GM23338 (cell line): ENCODE measurements at places on chromosomes 11 and 22. TPM values are rescaled to one million over a fixed set of nuclear protein-coding genes. Genes with fewer than 3 reads are reported as not detected.

DNA sequence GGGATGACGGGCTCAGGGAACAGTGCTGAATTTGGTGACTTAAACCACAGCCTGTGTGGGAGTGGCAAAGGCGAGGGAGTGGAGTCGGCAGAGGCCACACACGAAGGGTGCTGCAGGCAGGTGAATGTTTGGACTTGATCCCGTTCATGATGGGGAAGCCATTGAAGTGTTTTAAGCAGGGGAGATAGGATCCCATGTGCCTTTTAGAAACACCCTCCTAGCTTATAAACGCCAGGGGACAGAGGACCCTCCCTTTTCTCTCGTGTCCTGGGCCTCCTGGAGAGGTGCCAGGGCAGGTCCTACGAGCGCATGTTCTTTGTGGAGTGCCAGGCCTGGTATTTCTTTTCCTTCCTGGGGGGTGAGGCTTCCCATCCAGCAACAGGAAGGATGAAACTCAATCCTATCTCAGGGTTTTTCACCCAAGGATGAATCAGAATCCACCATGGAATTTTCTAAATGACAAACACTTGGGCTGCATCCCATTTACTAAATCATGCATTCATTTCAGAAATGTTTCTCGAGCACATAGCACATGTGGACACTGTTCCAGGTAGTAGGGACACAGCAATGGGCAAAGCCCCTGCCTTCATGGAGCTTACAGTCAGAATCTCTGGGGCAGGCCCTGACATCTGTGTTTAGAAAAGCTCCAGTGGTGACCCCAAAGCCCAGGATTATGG is 59.6 kb downstream of the CHRDL2 start:
- no peak for DNase-seq

DNA sequence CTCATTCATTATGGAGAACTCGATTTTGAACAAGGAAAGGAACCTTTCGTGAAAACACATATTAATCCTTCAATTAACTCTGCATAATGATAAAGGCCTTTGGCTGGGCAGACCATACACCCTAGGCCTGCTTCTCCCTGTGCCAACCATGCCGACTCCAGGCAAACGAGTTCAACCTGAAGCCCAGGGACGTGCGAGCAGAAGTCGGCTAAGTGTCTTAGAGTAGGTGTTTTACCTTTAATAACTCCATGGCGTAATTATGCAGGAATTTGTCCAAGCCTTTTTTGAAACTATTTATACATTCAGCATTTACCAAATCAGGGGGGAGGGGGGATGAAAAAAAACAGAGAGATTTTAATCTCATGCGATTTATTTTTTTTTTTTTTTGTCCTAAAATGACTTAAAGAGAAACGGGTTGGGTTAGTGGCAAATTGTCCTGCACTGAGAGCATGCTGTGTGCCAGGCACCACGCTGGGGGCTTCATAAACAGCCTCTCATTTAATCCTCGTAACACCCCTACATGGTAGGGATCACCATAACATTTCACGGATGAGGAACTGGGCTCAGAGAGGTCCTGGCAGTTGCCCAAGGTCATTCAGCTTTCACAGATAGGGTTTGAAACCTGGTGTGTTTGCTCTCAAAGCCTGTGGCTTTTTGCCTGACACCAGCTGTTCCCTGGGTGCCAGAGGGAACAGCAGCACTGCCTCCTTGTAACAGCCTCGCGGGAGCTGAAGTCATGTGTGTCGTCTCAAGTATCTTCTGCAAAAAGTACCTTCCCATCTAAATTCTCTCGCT is 423.9 kb downstream of the MN1 start:
- DNase-seq: no peak

DNA sequence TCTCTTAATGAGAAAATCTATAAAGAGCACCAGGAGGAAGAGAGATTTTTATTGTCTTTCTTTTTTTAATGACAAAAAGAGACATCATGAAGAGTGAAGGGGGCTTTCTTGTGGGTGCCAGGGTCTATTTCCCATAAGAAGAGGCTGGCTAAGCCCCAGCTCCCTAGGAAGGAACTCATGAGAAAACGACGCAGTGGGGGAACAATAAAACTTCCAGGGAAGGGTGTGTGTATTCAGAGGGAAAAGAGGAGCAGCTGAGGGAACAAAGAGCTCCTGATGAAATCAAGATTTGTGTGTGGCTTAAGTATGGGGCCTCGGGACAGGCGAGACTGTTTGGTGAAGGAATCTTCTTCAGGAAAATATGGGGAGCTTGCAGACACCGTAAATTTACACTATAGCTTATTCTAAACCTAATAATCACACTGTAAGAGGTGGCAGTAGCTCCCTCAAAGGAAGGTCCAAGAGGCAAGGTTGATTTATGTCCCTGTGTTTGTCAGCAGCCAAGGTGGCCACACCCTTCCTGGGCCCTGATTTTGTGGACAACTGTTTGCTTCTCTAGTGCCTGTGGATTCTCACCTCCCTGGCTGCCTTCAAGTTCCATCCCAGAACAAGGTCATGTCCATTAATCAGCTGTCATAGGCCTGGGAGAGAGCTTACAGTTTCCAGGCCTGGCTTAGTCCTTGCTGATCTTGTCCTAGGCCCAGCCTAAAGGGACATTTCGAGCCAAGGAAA is 615.7 kb downstream of the INSC start:
- no peak for DNase-seq

DNA sequence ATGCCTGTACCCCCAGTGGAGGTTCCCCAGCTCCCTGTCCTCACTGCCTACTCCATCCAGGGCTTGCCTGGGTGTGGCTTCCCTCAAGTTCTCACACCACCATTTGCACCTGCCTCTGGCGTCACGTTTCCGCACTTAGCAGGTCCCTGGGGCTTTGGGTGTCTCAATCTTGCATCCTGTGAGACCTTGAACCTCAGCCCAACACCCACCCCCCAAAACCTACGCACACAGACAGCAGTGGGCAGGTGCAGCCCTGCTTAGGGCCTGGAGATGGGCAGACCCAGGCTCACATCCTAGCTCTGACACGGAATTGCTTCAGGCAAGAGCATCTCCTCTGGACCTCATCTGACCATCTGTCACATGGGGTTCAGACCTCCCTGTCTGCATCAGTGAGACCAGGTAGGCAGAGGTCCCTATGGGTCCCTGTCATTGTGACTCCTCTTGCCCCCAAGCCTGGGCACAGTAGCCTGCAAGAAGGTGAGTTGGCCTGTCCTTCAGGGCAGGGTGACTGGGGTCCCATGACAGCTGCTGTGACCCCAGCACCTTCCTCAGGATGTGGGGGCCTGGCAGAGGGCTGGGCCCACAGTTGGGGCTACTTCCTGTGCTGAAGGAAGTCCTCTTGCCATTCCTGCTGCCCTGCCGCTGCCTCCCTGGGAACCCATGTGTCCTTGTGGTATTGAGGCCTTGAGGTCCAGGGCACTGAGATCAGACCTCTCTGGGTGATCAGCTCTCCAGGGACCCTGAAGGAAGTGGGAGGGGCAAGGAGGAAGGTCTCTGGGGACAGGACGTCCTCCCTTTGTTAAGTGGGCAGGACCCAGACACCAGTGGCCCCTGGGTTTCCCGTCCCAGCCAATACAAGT is 2.0 kb downstream of the SIPA1 start:
- no peak for DNase-seq

DNA sequence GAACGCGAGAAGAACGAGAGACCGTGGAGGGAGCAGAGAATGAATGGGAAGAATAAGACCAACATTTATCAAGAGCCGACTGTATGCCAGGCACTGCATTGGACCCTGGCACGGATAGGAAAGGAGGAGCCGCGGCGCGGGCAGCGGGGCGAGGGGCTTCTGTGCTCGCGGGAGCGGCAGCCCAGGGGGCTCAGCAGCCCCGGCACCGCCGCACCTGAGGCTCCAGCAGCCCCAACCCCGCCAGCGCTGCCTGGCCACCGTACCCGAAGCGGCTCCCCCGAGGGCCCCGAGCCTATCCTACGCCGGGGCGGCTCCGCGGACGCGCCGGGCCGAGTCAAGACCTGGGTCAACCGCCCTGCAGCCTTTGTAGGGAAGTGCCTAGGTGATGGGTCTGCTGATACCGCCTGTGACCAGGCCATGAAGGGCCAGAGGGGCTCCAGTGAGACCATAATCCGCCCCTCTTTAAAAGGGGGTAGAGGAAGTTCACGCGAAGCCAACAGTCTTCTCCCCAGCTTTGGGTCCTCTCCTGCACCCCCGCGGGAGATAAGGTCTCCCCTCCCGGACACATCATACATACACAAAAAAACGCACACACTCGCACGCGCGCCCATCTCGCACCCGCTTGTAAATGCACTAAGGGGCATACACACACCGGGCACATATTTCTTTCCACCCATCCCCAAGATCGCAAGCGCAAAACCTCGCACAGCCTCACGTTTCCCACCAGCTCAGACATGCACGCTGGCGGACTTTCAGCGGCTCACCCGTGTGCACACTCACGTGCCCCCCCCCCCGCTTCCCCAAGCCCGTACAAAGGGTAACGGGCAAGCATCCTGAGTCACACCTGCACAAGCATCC is 935 bp upstream of the RTN4RL2 start:
- peak; percentile 58 for DNase-seq

MMP12 gene
- total RNA-seq: not detected in 2 replicates

- no peak for DNase-seq
These were observed 5.4 kb downstream of the MYO18B start for GRCh38 chr22:25747245-25747944.

GRCh38 chr11:62142921-62143320 is 19.1 kb downstream of the INCENP start:
- DNase-seq: no peak

PYGM gene
- 3.9 and 4.4 TPM in 2 replicates for total RNA-seq

DNA sequence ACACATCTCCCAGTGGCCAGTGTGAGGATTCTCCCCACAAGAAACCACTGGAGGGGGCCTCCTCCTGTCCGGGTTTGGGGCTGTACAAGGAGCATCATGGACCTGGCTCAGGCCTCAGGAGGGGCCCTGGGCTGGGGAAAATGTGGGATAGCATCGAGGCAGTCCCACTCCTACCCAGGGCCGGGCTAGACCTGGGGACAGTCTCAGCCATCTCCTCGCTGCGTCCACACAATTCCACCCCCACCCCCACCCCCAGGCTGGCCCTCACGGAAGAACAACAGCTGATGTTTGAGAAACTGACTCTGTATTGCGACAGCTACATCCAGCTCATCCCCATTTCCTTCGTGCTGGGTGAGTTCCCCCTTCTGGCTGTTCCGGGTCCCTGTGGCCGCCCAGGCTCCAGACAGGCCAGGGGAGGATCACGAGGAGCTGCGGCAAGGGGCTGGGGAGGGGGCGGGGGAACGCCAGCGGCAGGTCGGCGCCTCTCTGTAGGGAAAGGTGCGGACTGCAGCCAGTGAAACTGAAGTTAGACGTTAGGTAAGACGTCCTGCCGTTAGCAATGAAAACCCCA is 4.8 kb downstream of the BEST1 start:
- DNase-seq: peak; percentile 79

DNA sequence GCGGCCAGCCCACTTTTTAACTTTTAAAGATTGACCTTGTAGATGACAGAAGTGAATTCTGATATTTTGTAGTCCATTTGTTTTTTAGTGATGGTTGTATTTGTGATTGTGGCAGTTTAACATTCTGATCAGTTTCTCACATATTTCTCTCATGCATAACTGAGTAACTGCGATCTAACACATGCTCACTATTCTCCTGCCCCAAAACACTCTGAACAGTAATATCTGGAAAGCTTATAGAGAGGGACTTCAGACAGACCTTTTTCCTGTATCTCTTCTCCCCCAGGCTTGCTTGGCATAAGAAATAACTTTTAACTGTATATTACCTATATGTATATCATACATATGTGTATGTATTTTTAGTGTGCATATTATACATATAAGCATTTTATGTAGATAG is 37.3 kb upstream of the MYO18B start:
- no peak for DNase-seq

DNA sequence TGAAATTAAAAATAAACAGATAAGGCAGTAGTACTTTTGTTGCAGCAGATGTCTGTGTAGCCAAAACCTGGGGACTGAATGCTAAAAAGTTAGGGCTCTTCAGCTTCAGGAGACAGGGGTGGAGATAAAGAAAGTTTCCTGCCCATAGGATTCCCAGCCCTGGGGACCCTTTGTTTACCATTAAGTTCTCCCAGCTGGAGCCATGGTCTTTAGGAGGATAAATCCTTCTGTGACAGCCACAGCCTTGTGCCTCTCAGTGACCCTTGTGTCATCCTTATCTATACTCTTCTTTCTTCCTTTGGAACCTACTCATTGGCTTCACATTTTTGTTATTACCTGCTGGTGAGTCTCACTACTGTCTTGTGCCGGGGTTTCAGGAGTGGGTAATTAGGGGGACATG is at the start of gene OR51M1:
Gene OR51M1, plus strand, starts transcription at position 237 of the 400 bp plus-strand sequence. CDS start 5,587 bp downstream, outside the sequence.
- DNase-seq: no peak

PKNOX2 gene
- total RNA-seq: 0.43 and 0.83 TPM in 2 replicates

DNA sequence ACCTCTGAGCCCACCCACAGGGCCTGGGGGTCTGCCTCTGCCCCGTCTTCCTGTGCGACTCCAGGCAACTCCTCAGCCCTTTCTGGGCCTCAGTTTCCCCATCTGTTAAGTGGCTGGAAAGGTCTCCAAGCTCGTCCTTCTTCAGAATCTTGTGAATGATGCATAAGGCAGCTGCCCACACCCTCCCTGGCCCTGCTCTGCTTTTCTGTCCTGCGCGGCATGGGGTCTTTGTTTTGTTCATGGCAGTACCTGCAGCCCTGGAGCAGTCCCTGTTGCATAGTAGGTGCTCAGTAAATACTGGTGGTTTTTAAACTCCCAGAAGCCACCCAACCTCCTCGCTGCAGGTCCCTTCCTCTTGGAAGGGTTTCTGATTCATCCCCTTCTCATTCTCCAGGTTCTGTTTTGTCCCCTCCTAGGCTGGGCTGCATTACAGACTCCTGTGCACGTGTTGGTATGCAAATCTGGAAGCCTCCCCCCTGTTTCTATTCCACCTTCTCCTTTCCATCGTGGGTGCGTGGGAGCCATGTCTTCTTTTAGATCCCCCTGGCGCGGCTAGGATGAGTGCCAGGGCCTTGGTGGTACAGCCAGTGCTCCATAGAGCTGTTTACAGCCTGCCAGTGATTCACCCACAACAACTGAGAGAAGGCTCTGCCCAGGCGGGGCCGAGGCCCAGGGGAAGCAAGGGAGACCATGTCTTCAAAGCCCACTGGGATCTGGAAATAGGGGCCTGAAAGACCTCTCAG is 19.3 kb upstream of the SYT7 start:
- peak; percentile 46 for DNase-seq

APOA5 gene
- 0.16 and 0.35 TPM in 2 replicates for total RNA-seq

KCTD14 gene
- total RNA-seq: 14.2 and 19.1 TPM in 2 replicates

DEUP1 gene
- 0.63 and 0.85 TPM in 2 replicates for total RNA-seq

GRCh38 chr11:15737320-15737719 is 619.0 kb downstream of the SOX6 start:
- DNase-seq: no peak

NLRP14 gene
- total RNA-seq: 0.10 TPM in 1 of 2 replicates, not detected in the other

YPEL4 gene
- total RNA-seq: 0.82 TPM in 1 of 2 replicates, not detected in the other

GRCh38 chr11:96315476-96315875 is 27.5 kb downstream of the MAML2 start:
- no peak for DNase-seq

PRAME gene
- total RNA-seq: not detected in 2 replicates

TNNI2 gene
- not detected in 2 replicates for total RNA-seq

DNA sequence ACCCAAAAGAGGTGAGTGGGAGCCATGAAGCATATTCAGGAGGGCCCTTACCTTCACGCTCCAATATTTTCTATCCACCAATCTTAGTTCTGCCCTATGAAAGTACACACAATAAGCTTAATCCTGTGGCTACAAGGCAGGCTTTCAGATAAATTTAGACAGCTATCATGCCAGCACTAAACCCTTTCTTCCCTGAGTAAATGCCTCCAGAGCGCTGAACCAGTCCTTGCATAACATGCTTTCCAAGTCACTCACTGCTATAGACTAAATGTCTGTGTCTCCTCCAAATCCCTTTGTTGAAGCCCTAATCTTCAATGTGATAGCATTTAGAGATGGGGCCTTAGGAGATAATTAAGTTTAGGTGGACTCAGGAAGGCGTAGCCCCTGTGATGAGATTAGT is 50.3 kb upstream of the FIBIN start:
- DNase-seq: no peak

CENPM gene
- 40.0 and 61.6 TPM in 2 replicates for total RNA-seq

GRCh38 chr11:5279471-5280090 is 9.8 kb upstream of the HBE1 start:
- no peak for DNase-seq
